ENCODE measurements at places on chromosomes 7 and 10. TPM values are rescaled to one million over a fixed set of nuclear protein-coding genes. Genes with fewer than 3 reads are reported as not detected.
A peak's percentile ranks its signal among the peaks of the same experiment; 100 is the strongest.

The ITGB8 gene
- 2.4 TPM for total RNA-seq

The TRPV5 gene
- not detected for total RNA-seq

GRCh38 chr10:51269821-51270220 is 195.5 kb downstream of the PRKG1 start:
- H3K4me1 ChIP-seq: no peaks in the 10 kb centered on the region
- H3K27me3 ChIP-seq: peaks cover 7% of the 10 kb centered on the region
- no peaks in the 10 kb centered on the region for H3K36me3 ChIP-seq

- no peak for DNase-seq
- H3K4me1 ChIP-seq: 0 out of 2 replicates have a peak, but pooled peaks cover 2% of the 10 kb centered on the region
- no peaks in the 10 kb centered on the region for H3K27me3 ChIP-seq
- no peaks in the 10 kb centered on the region for H3K36me3 ChIP-seq
- no peak overlapping the region for H3K4me3 ChIP-seq
- no peak overlapping the region for H3K27ac ChIP-seq
Measured at GRCh38 chr10:93152136-93152535, 78.4 kb downstream of the CYP26A1 start.

DNA sequence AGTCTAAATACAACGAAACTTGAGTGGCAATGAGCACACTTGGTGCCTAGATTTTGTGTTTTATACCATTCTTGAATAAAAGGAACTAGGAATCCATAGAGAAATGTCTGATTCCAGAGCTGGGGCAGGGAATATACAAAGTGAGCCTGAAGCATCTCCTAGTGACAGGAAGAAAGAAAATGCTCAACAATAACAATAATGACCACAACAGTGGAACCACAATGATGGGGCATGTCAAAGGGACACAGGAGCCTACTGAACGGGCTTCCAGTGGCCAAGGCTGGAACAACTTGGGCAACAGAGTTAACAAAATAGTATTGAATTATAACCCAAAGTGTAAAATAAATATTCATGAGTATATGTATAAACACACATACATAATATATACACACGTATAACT is 94.4 kb upstream of the ADCY1 start:
- DNase-seq: no peak
- no peaks in the 10 kb centered on the region for H3K36me3 ChIP-seq
- peaks cover 18% of the 10 kb centered on the region for H3K27me3 ChIP-seq
- H3K4me3 ChIP-seq: no peak overlapping the region
- H3K4me1 ChIP-seq: no peaks in the 10 kb centered on the region

GRCh38 chr10:113958631-113959382 is 84.9 kb upstream of the ADRB1 start:
- H3K36me3 ChIP-seq: no peaks in the 10 kb centered on the region
- H3K4me1 ChIP-seq: peaks cover 30% of the 10 kb centered on the region
- H3K4me3 ChIP-seq: peak overlapping the region; percentile 2
- DNase-seq: peak; percentile 82
- peak overlapping the region; percentile 48 for H3K27ac ChIP-seq
- H3K27me3 ChIP-seq: no peaks in the 10 kb centered on the region

- H3K27me3 ChIP-seq: no peaks in the 10 kb centered on the region
- peaks cover 7% of the 10 kb centered on the region for H3K4me1 ChIP-seq
- no peak overlapping the region for H3K4me3 ChIP-seq
- no peaks in the 10 kb centered on the region for H3K36me3 ChIP-seq
- DNase-seq: no peak
- no peak overlapping the region for H3K27ac ChIP-seq
Measured at GRCh38 chr10:101851411-101852116, 8.0 kb upstream of the KCNIP2 start.

- H3K36me3 ChIP-seq: no peaks in the 10 kb centered on the region
- peaks cover 19% of the 10 kb centered on the region for H3K4me1 ChIP-seq
- no peaks in the 10 kb centered on the region for H3K27me3 ChIP-seq
- no peak for DNase-seq
- no peak overlapping the region for H3K27ac ChIP-seq
Measured at GRCh38 chr10:11913079-11913641, 90.0 kb downstream of the PROSER2 start.

DNA sequence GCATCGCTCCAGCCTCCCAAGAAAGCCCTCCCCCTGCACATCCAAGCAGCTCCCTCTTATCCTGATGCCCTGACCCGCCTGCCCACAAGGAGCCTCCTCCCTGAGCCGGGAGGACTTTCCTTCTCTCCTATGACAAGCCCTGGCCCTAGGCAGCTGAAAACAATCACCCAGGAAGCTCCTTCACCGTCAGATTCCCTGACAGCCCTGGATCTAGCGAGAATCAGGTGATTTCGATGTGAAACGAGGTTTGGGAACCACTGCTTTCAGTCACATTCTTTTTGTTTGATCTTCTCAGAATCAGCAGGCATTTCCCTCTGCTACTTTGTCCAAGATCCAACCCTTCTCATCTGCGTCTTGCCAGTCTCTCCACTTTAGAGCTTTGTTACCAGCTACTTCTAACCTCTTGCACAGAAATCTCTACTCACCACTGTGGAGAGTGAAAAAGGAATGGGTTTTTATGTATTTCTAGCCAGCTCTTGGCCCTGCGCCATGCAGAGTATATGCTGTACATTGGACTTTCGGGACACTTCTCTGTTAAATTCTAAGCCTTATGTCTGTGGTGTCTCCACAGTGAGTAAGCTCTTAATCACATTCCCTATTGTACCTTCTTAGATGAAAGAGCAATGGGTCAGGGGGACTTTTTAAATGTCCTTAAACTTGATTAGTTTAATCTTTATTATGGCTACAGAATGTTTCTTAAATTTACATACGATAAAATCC is 253.2 kb upstream of the C7orf33 start:
- H3K4me1 ChIP-seq: peaks cover 11% of the 10 kb centered on the region
- H3K36me3 ChIP-seq: no peaks in the 10 kb centered on the region
- no peak for DNase-seq
- no peak overlapping the region for H3K27ac ChIP-seq
- H3K4me3 ChIP-seq: no peak overlapping the region

- no peaks in the 10 kb centered on the region for H3K27me3 ChIP-seq
- H3K27ac ChIP-seq: peak overlapping the region; percentile 74
- DNase-seq: peak; percentile 46
- peaks cover 98% of the 10 kb centered on the region for H3K4me1 ChIP-seq
- peak overlapping the region; percentile 40 for H3K4me3 ChIP-seq
- H3K36me3 ChIP-seq: no peaks in the 10 kb centered on the region
Measured at GRCh38 chr7:80183900-80184685, 49.5 kb downstream of the GNAI1 start.

DNA sequence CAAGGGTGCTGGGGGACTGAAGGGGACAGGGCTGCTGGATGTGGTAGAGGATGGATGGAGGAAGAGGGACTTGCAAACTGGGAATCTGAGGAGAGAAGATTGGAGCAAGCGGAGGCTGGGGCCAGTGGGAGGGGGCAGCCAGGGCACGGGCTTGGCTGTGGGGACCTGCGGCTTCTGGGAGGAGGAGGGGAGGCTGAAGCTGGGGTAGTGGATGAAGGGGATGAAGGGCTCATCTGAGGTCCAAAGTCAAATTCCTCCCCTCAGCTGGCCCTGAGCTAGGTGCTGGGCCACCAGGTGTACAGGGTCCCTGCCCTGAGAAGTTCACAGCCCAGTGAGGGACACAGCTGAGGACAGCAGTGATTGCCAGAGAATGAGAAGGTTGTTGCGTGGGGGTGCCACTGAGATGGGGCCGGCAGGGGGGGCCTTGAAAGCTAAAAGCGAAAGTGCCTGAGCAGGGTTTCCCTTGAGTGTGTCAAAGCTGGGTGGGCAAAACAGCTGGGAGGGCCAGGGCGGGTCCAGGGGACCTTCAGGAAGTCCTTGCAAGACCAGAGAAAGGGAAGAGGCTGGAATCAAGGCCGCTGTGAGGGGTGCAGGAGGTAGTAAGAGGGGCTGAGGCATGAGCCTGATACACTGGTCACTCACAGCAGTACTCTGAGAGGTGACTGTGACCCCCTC is 75.2 kb downstream of the MYL10 start:
- no peaks in the 10 kb centered on the region for H3K27me3 ChIP-seq
- H3K4me3 ChIP-seq: no peak overlapping the region
- no peak overlapping the region for H3K27ac ChIP-seq
- H3K36me3 ChIP-seq: no peaks in the 10 kb centered on the region
- H3K4me1 ChIP-seq: peaks cover 2% of the 10 kb centered on the region

GRCh38 chr7:149870701-149871483 is 2.9 kb upstream of the ATP6V0E2 start:
- peaks cover 25% of the 10 kb centered on the region for H3K4me1 ChIP-seq
- DNase-seq: no peak

DNA sequence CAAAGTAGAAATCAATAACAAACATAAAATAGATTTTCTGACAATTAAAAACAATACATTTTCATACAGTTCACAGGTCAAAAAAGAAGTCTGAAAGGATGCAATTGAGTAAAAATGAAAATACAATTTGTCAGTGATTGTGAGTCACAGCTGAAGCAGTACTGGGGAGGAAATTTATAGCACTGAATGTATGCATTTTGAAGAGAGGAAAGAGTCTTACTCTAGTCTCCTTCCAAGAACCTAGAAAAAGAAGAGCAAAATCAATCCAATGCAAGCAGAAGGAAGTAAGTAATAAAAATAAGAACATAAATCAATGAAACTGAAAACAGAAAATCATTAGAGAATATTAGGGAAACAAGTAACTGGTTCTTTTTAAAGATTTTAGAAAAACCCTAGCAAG is 507.2 kb upstream of the IGFBP3 start:
- H3K27ac ChIP-seq: no peak overlapping the region
- H3K4me3 ChIP-seq: no peak overlapping the region
- H3K4me1 ChIP-seq: no peaks in the 10 kb centered on the region
- H3K36me3 ChIP-seq: no peaks in the 10 kb centered on the region
- H3K27me3 ChIP-seq: no peaks in the 10 kb centered on the region

DNA sequence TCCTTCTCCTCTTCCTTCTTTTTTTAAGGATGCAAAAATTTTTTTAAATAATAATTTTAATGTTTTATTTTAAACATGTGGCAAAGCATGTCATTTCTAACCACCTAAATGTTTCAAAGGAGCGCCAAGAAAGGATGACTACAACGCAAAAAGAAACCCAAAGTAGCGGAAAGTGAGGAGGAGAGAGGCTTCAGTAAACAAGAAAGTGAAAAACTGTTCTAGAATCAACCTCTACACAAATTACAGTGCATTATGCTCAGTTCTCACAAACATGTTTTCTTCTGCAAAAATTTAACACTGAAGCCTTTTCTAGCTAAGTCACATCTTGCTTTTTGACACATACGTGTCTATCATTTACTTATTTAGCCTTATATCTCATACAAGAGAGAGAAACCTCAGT is 948.6 kb downstream of the GATA3 start:
- no peak overlapping the region for H3K4me3 ChIP-seq
- H3K27ac ChIP-seq: no peak overlapping the region
- no peaks in the 10 kb centered on the region for H3K36me3 ChIP-seq
- no peaks in the 10 kb centered on the region for H3K4me1 ChIP-seq
- no peak for DNase-seq

Data from HCT116 (cell line).